EL (cell line): ENCODE measurements at places on chromosomes 5 and 9.

DNA sequence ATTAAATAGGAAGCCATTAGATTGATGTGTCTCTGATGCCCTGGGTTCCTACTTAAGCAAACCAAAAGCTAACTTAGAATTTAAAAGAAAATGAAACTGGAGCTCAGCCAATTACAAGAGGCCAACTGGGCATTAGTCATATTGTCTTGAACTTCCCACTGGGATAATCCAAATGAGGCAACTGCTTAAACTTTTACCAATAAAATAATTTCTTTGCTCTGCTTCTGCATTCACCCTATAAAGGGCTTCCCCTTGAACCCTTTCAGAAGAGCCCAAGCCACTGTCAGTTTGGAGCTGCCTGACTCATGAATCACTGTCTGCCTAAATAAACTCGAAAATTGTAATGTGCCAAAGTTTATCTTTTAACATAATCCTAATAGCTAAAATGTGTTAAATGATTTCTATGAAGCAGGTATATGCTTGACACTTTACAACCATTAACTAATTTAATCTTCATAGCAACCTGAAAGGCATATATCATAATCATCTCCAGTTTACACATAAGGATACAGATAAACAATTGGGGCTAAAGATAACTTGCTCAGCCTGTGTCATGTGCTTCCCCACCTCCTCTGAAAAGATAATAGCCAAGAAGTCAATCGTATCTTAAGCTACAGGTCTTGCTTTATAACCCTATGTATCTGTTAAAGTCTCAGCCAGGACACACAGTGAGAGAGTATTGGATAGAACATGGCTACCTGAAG lies 11.5 kb downstream of the GPR150 start:
- DNase-seq, result peak; percentile 79

- DNase-seq, result no peak
Observed at GRCh38 chr5:174920906-174921550, 196.6 kb downstream of the MSX2 start.

DNA sequence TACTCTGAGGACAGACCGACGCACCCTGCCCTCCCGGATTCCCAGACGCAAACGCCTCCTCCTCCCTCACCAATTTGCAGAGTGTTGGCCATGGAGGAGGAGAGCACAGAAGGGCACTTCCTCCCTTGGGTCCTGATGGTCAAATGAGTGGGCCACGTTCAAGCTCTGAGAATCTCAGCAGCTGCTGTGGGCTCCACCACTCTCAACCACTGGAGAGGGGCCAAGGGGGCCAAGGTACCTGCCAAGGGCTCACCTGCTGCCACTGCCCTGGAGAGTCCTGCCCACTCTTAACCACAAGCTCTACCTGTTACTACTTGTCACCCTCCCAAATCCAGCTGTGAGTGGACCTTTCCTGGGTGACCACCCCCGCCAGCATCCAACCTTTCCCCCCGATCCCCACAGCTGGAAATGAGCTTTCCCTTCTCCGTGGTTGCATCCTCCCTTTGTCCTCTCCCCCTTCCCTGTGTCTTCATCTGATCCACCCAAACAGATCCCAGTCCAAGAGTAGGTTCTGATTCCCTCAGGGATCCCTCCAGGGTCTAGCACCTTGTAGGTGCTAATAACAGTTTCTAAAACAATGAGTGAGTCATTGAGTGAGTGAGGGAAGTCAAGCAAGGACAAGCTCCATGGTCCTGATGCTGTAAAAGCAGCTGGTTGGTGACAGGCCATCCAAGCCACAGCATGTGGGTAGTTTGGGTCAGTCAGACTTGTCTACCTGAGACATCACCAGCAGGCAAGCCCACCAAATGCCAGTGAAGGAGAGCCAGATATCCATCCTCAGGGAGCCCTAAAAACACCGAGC lies 69.7 kb downstream of the FAM114A2 start:
- no peak for DNase-seq

GRCh38 chr9:77997611-77998284 lies 33.9 kb downstream of the GNAQ start:
- no peak for DNase-seq

GRCh38 chr9:105483618-105484017 lies 35.8 kb downstream of the FSD1L start:
- DNase-seq, result no peak

DNA sequence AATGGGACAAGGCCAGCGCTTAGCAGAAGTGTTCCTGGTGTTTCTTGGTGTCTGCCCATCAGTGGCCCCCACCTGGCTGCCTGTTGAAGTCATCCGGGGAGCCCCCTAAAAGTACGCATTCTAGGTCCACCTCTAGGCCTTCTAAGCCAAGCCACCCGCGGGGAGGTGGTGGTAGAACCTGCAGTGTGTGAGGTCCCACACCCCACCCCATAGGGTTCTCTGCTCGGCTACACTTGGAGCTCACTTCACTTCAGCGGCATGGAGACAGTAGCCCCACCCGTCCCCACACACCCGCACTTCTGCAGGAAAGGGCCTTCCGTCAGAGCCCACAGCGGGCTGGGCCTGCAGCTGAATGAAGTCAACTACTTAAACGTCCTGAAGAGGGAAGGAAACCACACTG lies 29.6 kb upstream of the FCN2 start:
- DNase-seq, result no peak

DNA sequence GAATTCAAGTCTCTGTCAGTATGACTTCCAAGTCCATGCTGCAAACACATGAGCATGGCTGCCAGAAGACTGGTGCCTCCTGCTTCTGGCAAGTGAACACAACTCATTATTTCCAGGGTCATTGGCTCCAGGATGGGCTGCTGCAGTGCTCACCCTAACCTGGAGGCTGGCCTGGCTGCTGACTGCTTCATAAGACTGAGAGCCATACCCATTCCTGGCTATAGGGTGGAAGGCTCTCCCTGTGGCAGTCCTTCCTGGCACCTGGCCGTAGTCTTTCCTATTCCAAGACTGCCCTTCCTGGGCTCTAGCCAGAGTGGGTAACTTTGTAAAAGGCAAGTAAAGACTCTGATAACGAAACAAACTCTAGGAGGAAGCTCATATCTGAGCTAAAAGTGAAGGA lies 51.2 kb downstream of the CXXC5 start:
- no peak for DNase-seq

GRCh38 chr5:26023361-26023760 lies 1015.0 kb downstream of the CDH9 start:
- DNase-seq, result no peak

- DNase-seq, result no peak
Observed at GRCh38 chr5:139132515-139132914, 65.7 kb downstream of the SIL1 start.

DNA sequence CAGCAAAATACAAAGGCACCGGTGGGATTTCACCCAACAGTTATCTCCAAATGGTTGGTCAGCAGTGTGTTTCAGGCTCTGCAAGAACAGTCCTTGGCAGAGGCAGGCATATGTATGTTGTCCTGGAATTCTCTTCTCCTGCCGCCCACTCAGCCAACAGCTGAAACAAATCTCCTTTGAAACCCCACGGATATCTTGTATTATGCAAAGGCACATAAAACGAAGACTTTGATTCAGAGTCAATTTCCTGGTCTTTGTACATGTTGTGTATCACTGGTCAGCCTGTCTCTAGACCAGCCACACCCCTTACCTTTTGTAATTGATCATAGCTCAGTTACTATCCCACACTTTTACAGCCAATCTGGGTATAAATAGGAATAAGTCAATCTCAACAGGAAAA lies 29.2 kb downstream of the FREM1 start:
- no peak for DNase-seq

- DNase-seq, result peak; percentile 69
Observed at GRCh38 chr9:108168236-108168850, 678.8 kb upstream of the KLF4 start.

DNA sequence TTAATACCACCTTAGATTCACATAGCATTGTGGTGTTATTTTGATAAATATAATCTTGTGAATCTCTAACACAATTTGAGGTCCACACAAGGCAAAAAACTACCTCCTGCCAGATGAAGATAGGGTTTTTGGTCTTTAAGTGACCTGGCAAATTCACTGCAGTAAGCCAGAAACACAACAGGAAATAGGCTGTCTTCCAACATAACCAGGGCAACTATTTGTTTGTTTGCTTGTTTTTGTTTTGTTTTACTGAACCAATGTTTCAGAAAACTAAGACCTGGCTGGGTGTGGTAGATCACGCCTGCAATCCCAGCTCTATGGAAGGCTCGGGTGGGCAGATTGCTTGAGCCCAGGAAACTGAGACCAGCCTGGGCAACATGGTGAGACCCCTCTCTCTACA lies 95.5 kb downstream of the USP20 start:
- DNase-seq, result no peak

DNA sequence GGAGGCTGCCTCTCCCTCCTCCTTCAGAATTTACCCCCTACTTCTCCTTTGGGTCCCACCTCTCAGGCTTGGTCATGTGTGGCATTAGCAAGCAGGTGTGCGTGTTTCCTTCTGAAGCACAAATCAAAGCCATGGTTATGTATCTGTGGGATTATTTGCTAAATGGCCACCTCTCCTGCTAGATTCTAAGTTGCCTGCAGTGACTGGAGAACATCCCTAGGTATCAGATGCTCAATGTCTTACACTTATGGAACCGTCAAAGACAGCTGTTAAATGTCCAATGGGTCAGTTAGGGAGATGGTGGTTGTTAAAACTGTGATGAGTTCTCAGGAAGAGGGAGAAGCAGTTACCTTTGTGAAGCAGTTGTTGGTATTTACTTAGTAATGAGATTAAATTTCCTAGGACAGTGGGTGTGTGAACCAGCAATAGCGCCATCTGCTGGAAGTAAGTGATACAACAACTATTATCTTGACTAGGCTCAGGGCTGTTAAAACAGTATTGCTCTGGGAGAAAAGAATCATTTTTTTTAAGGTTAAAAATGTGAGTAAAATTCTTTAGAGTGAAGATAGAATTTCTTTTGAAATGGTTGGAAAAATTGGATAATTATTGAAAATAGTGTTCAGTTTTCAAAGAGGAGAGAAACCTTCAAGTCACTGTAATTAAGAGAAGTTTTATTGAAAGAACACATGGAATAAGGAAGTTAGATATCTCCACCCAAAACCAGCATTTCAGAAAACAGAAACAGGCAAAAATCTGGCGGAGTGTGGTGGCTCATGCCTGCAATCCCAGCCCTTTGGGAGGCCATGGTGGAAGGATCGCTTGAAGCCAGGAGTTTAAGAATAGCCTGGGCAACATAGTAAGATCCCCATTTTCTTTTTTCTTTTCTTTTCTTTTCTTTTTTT lies 71.3 kb downstream of the TMC1 start:
- DNase-seq, result peak; percentile 63

GRCh38 chr9:133930682-133931485 lies 61.2 kb downstream of the VAV2 start:
- no peak for DNase-seq

GRCh38 chr9:5621327-5621726 lies 7.6 kb upstream of the RIC1 start:
- peak; percentile 88 for DNase-seq

DNA sequence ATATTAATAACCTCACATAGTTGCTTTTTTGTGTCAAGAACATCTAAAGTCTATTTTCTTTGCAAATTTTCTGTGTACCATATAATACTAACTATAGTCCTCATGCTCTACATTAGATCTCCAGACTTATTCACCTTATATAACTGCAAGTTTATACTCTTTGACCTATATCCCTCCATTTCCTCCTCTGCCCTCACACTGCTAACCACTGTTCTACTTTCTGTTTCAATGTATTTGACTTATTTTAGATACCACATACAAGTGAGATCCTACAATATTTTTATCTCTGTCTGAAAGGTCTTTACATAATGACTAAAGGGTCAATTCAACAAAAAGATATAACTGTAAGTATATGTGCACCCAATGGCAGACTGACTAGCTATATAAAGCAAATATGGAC lies 789.7 kb upstream of the ZNF608 start:
- no peak for DNase-seq

- no peak for DNase-seq
Observed at GRCh38 chr9:87498811-87499360, 1.2 kb downstream of the DAPK1 start.

GRCh38 chr9:135087899-135088347 lies 455 bp downstream of the OLFM1 start:
- no peak for DNase-seq

DNA sequence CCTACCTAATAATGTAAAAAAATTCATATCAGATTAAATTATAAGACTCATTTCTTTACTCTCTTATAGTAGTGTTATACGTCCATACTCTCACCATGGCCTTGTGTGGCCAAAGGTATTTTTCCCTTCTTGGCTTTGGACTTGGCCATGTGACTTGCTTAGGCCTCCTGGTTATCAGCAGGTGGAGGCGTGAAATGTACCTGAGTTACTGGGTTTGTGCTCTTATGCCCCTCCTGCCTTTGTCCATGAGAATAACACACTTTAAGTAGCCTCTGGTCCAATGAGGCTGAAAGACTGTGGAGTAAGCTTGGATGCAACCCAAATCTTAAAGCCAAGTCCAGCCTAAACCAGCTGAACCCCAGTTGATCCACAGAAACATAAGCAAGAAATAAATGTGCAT lies 68.7 kb downstream of the RETREG1 start:
- DNase-seq, result no peak

DNA sequence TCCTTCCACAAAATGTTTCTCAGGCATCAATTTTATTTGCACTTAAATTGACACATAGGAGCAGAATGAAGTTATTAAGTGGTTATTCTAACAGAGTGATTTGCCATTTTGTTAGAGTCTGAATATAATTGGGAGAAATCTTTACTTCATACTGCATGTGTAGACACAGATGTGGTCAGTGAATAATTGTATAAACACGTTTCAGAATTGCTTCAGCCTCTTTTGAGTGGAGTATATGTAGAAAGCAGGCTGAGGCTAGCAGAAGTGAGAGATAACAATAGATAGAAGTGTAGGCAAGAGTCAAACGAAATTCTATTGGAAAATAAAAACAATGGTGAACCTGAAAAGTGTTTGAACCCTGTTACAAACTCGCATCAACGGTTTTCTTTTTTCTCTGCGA lies 270.7 kb downstream of the TMEM167A start:
- DNase-seq, result no peak

DNA sequence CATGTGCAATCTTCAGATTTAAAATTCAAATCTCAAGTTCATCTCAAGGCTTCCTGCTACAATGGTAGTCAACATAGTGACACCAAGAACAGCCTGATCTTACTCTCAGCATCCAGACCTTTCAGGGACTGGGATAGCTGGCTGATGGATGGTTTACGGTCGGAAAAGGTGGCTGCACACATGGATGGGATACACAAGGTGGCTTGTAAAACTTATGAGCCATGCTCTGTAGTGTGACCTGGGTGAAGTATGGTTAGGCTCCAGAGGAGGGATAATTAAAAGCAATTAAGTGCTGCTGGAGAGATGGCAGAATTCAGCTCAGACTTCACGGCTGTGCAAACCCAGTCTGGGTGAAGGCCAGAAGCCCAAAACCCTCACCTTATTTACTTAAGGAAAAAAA lies 379.5 kb downstream of the NFIB start:
- DNase-seq, result no peak

GRCh38 chr9:18721995-18722310 lies 248.0 kb downstream of the ADAMTSL1 start:
- no peak for DNase-seq
